Astrocyte (in vitro differentiated cells and primary cell): ENCODE measurements at places on chromosomes 16 and 17. TPM values are rescaled to one million over a fixed set of nuclear protein-coding genes. Genes with fewer than 3 reads are reported as not detected.

CDK5R1 gene
- 7.2 and 7.6 TPM in 2 replicates for total RNA-seq

SAMD14 gene
- 9.7 and 10.8 TPM in 2 replicates for total RNA-seq

KRT12 gene
- not detected in 2 replicates for total RNA-seq

GALR2 gene
- total RNA-seq = 0.36 TPM in 1 of 2 replicates, not detected in the other

ZSCAN10 gene
- 0.22 and 0.25 TPM in 2 replicates for total RNA-seq

GRIN2C gene
- 0.50 and 1.0 TPM in 2 replicates for total RNA-seq

CSNK1D gene
- 146 and 153 TPM in 2 replicates for total RNA-seq

NPIPA7 gene
- total RNA-seq = 7.5 and 8.0 TPM in 2 replicates

COG8 gene
- total RNA-seq = 32.4 and 36.7 TPM in 2 replicates

KRTAP2-1 gene
- total RNA-seq = not detected in 2 replicates

SPEM2 gene
- 0.14 and 0.17 TPM in 2 replicates for total RNA-seq

GRCh38 chr17:15364615-15365014 is 23.2 kb upstream of the TEKT3 start:
- DNase-seq = no peak

- DNase-seq = no peak
Measured at GRCh38 chr16:53209429-53209828, 154.6 kb downstream of the CHD9 start.

DNA sequence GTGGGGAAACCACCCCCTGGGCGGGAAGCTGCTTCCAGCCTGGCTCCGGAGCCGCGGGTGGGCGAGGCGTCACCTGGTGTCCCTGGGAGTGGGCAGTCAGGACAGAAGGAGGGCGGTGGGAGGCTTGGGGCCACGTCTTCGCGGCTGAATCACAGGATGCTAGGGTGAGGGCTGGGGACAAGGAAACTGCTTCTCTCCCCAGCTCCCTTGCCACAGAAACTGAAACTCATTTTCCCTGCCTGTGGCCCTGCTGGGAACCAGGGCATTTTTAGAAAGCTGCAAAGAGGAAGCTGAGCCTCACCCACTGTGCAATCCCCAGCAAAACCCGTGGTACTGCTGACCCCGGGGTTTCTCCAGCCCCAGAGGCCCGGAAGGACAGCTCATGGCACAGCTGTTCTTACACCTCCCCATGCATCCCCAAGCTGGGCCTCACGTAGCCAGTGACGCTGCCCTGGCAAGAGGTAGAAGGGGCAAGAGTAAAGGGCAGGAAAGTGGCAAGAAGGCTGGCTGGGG is 8.2 kb downstream of the RHBDF2 start:
- peak; percentile 68 for DNase-seq

DNA sequence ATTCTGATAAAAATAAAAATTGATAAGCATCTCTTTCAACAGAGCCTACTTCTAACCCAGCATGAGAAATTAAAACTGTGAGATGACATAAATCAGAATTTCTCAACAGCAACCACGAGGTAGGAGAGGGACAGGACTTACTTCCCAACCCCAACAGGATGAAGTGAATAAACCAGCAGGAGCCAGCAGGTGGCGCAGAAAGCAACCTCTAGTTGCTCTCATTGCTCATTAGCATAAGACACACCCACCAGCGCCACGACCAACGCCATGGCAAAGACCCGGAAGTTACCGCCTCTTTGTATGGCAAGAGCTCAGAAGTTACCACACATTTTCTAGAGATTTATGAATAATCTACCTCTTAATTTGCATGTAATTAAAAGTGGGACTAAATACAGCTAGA is 189.4 kb upstream of the CDH8 start:
- peak; percentile 20 for DNase-seq

DNA sequence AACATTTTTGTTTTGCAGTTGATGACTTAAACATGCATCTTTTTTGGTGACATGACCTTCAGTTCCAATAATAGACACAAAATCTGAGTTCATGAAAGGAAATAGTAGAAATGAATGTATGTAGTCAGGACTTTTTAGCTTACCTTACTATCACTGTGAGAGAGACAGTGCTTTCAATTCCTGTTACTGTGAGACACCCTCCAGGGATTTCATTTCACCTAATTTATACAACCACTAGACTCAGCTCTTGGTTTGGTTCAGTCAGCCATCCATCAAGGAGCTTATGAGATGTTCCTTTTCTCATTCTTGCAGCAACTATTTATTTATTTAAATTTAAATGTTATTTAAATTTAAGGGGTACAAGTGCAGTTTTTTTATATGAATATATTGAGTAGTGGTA is 77.9 kb downstream of the MAP2K4 start:
- DNase-seq = no peak

DNA sequence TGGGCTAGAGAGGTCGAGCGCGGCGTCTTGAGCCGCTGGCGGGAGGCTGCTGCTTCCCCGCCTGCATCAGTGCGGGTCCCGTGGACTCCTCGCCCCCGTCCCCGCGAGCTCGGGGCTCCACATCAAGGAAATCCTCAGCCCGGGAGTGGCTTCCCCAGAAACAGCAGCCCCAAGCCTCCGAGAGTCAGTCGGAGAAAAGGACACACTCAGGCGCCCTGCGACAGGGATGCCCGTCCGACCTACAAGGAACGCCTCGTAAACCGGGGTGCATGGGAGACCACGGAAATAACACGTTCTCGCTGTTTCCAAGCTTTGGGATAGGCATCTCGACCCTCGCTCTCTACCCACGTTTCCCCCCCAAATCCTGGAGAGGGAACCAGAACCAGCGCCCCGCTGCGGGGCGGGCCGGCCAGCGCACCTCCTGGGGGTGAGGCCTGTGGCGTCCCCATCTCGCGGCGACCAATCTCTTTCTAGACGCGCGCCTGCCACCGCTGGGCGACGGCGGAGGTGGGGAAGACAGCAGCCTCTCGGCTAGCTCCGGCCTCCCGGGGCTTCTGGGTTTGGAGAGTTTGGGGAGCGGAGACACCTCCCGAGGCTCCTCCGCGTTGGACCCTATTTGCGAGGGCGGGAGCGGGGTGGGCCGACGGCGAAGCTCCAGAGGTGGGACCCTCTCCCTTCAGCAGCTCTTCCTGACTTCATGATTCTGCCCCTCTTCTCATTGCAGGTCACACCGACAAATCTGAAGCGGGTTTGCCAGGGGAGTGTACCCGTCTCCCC is 759 bp upstream of the TP53I13 start:
- no peak for DNase-seq

- no peak for DNase-seq
Measured at GRCh38 chr17:10827898-10828552, 9.9 kb downstream of the PIRT start.

DNA sequence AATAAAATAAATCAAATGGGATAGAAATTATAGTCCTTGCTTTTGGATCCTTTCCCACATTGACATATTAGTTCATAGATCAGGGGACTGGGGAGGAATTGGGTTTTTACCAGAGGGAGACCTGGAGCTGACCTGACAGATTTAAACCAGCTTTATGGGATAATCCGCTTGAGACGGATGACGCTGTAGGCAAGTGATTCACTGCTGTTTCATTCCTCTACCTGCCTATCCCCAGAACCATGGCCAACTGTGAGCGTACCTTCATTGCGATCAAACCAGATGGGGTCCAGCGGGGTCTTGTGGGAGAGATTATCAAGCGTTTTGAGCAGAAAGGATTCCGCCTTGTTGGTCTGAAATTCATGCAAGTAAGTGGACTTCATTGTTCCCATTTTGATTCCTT is 2.1 kb downstream of the NME1 start:
- no peak for DNase-seq

- DNase-seq = no peak
Measured at GRCh38 chr17:45021607-45022287, 29.7 kb downstream of the DCAKD start.

DNA sequence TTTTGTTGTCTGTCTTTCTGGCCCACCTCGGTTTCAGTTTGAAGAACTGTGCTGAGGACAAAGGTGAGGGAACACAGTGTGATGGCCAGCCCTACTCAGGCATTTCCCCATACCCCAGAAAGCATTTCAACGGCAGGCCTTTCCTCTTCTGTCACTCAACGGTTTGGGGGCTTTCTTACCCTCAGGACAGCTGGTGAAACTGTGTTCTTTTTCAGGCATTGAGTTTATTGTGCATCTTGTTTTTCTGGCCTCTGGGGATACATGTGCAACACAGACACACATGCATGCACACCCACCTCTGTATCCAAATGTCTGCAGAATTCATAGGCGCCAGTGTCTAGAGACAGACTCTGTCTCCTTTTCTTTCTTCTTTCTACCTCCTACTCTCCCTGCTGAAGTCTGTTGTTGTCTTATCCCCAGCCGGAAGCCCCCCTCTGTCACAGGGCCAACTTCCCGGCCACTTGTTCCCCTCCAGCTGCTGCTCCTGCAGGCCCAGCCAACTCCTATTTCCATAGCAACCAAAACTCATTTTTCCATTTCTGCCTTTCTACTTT is 17.0 kb downstream of the CHD9 start:
- DNase-seq = no peak

DNA sequence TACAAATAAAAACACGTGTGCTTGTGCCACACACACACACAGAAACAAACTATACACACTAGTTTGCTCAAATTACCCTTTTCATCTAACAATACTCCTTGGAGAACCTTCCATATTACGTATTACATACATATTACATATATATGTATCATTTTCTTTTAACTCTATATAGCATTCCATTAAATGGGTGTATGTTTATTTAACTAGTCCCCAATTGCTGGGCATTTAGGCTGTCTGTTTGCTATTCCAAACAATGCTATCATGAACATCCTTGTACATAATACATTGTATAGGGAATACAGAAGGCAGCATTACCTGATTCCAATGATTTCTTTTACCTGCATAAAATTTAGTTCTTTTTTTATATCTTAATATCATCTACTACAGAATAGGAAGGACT is 73.1 kb downstream of the SKAP1 start:
- no peak for DNase-seq

- peak; percentile 78 for DNase-seq
Measured at GRCh38 chr17:69501591-69502468, 87.3 kb downstream of the MAP2K6 start.

GRCh38 chr17:41885733-41886132 is 20.5 kb upstream of the KLHL11 start:
- DNase-seq = no peak

- no peak for DNase-seq
Measured at GRCh38 chr17:34234616-34235015, 20.5 kb upstream of the CCL2 start.

DNA sequence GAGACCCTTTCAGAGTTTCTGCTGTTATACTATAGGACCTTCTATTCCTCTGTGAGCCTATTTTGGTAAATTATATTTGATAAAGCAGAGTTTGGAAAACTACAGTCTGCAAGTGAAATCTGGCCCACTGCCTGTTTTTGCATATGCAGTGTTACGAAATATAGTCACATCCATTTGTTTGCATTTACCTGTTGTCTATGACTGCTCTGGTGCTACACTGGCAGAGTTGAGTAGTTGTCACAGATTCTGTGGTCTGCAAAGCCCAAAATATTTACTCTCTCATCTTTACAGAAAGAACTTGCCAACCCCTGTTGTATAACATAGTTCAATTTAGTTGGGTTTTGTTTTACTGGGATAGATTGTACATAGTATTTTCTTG is 42.3 kb downstream of the TNRC6A start:
- no peak for DNase-seq

DNA sequence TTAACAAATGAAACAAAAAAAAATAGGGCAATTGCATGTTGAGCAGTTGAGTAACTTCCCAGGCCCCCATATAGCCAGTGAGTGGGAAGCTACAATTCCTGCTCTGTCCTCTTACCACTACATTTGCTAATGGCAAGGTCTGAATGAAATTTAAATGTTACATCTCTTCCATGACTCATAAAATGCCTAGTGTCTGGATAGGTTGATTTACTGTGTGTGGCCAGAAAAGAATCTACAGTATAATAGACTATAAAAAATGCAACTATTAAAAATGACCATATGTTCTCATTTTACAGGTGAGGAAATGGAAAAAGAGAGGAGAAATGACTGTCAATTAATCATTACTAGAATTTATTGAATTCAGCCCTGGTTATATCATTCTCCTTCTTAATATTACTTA is 1199.3 kb downstream of the CDH11 start:
- peak; percentile 68 for DNase-seq

GRCh38 chr16:75653922-75654321 is 6.3 kb downstream of the TERF2IP start:
- peak; percentile 35 for DNase-seq

- DNase-seq = no peak
Measured at GRCh38 chr17:81693509-81694210, 9.5 kb upstream of the MRPL12 start.

- no peak for DNase-seq
Measured at GRCh38 chr17:17703140-17703919, 22.1 kb downstream of the RAI1 start.

DNA sequence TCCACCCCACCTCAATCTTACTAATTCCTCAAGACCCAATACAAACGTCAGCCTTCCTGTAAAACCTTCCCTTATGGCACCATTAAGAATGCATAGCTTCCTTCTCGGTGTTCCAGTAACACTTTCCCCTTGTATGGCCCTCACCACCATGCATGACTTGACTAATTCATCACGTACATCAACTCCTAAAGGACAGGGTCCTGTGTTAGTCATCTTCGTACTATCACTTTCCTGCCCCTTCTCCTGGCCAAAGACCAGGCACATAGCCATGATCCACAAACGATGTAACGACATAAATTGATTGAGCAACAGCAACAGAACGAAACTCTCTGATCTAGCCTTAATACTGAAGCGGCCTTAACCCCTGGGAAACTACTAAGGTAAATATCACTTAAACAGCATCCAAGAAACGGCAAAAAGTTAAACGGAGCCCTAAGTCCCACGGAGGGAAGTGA is 612 bp downstream of the PSMD12 start:
- peak; percentile 78 for DNase-seq

DNA sequence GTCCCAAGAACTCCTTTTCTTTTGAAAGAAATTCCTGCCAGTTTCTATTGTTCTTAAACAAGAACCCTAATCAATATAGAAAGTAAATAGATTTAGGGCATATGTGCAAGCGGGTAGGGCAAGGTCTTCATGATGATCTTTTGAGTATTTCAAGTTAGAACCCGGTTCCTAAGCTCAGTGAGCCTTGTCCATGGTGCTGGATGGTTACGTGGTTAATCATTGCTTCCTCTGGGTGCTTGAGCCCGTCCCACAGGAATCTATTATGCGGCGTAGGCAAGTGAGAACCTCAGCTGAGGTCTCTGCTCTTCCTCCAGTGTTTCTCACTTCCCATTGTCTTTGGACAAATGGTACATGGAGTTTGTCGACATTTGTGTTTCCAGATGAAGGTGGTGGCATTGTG is 580.8 kb upstream of the EEF2KMT start:
- DNase-seq = no peak

- no peak for DNase-seq
Measured at GRCh38 chr17:47733047-47733673, at the start of gene TBX21. TBX21 (plus strand) TSS chr17:47733236; CDS start chr17:47733455, 219 bp downstream.

- DNase-seq = no peak
Measured at GRCh38 chr17:65218261-65218660, 81.1 kb downstream of the RGS9 start.
